ENCODE measurements at places on chromosomes 16 and 17.

GRCh38 chr17:71283486-71283885 lies 837.3 kb upstream of the SOX9 start:
- DNase-seq = no peak

GRCh38 chr17:27951872-27952271 lies 58.7 kb upstream of the LYRM9 start:
- no peak for DNase-seq

DNA sequence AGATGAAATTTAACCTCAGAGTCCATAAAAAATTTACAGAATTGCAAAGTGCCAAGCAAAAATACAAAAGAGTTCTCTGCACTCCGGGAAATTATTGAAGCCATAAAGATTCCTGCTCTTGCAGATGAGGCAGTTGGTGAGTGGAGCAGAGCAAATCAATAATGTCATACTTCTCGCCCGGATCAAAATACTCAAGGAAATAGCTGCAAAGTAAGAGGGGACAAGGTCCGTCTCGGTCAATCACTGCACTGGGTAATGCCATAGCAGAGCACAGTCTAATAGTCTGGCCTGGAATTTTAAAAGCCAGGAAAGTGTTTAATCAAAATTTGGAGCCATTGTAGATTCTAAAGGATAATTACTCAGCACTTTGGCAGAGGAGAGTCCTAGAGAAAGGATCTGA lies 58.9 kb downstream of the GP2 start:
- no peak for DNase-seq

DNA sequence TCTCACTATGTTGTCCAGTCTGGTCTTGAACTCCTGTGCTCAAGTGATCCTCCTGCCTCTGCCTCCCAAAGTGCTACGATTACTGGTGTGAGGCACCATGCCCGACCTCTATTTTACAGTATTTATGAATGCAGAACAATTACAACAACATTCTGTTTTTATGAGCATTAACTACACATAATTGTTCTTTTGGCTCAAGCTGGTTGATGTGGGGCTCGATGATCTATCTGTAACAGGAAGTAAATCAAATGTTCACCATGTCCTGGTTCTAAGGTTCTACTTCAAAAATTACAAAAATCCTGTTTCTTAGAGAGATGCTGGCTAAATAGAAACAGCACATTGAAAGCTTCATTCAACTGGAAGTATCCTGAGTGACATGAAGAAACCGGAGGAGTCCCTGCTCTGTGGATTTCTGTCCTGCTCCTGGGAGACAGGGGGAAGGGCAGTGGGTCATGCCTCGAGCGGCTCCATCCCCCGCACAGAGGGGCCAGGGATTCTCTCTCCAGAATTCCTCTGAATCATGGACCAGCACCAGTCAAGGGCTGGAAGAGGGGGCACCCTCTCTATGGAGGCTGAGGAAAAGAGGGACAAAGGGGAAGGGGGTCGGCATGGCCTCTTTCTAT lies 31.5 kb downstream of the FA2H start:
- DNase-seq = no peak

DNA sequence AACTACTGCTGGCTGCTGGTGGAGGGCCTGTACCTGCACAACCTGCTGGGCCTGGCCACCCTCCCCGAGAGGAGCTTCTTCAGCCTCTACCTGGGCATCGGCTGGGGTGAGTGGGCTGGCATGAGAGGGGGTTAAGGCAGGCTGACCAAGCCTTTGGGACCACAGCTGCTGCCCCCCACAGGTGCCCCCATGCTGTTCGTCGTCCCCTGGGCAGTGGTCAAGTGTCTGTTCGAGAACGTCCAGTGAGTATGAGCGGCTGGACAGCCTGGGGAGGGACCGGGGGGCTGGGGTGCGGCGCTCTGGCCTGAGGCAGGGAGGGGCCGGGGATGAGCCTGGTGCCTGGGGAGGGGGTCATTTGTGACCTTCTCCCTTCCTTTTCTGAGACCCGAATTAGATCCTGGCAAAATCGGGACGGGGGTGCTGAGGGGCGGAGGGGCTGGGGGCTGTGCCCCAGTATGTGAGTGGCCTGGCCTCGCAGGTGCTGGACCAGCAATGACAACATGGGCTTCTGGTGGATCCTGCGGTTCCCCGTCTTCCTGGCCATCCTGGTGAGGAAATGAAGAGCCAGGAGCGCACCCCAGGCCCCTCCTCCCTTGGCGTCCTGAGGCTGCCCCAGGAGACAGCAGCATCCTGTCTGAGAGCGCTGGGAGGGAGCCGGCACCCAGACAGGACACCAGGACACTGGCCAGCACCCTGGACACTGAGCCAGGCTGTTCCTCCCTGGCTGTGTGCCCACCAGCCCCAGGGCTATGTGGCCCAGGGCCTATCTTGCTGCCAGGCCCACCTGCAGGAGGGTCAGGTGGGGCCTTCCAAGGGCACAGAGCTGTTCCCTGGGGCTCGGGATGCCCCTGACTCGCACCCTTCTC lies 8.0 kb downstream of the GCGR start:
- DNase-seq = no peak

DNA sequence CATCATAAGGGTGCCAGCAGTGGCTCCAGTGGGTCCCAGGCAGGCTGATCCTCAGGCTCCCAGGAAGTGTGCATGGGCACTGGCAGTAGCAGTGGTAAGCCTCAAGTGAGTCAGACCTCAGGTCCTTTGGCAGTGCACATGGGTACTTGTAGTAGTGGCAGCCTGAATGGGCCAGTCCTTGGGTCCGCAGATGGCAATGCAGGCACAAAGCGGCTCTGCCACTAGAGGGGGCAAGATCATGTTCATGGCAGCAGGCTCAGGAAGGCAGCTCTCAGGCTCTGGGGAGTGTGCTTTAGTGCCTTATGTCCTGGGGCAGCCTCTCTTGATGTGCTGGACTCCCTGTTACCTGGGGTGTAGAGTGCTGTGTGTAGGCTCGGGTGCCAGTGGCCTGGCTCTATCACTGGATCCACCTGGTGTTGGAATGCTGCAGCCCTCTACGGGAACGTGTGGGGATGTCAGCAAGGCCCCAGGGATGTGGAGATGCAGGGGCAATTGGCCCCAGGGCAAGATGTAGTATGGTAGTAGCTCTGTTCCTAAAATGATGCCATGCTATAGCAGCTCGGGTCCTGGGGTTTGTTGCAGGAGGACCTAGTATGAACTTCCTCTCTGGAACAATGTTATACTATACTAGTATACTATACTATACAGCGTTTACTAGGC lies 11.0 kb downstream of the ACSM3 start:
- DNase-seq = peak; percentile 75

DNA sequence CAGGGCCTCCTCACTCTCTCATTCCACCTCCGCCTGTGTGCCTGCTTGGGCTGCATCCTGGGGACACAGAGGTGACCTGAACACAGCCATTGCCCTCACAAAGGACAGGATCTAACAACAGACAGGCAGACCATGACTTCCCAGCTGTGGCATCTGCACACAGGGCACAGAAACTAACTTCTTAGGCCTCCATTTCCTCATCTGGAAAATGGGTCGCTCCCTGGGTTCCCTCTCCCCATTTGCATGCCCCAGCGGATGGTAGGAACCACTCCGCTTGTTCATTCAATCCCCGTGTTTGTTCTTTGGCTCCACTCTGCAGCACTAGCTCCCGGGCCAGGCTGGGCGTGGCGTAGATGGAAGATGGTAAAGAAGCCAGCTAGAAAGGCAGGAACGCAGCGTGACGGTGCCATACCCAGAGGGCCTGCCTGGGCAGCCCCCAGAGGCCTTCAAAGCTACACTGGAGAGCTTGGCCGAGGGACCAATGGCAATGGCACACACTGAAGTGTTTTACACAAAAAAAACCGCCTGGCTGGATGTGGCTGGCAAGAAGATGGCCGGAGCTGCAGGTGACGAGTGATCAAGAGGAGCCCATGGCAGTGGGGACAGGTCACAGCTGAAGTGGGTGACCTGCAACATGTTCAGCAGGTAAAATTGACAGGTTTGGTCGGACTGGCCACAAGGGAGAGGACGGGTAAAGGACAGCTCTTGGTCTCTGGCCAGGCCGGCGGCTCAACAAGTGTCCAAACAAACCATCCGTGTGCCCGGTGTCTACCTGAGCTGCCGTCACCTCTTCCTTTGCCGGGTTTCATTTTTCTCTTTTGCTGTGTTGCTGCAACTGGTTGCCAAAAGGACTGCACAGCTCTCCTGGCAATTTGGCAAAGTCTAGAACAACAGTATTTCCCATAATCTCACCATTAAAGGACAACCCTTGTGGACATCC lies 66.9 kb downstream of the SOCS1 start:
- no peak for DNase-seq

GRCh38 chr17:82281502-82282238 lies 8.2 kb upstream of the CSNK1D start:
- DNase-seq = no peak

- no peak for DNase-seq
Observed at GRCh38 chr16:54595621-54596020, 309.0 kb upstream of the IRX3 start.

- DNase-seq = no peak
Observed at GRCh38 chr16:89584768-89585549, 9.4 kb downstream of the CPNE7 start.

DNA sequence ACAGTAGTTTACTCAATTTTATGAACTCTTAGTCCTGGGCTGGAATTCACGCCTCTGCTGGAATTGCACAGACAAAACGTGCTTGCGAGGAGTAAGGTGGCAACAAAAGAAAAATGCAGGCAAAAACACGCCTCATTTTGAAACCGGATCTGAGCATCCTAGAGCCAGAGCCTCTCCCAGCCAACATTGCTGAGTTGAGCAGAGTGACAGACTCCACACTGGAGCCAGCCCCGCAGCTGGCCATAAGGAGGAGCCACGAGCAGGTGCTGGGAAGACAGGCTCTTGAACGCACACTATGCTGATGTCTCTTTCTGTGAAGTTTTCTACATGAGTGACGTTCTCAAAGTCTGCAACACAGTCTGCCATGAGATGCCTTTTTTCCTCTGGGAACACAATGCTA lies 14.6 kb upstream of the HSBP1 start:
- DNase-seq = no peak

DNA sequence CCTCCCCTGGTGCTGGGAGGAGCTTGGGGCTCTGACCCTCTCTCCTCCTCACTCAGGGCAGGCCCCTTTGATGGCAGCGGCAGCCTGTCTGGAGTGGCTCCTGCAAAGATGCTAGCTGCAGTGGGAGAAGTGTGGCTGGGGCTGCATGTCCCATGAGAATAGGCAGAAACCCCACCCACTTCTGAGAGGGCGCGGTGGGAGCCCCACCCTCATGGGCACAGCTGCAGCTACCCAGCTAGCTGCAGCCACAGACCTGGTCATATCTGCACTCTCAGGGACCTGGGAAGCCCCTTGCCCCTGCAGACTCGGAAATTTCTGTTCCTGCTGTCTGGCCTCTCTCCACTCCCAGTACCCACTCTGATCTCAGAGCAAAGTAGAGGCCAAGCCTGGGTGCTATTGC lies 72.2 kb upstream of the BRD7 start:
- DNase-seq = no peak

GRCh38 chr16:78720416-78720815 lies 621.0 kb downstream of the WWOX start:
- DNase-seq = no peak

Measured in activated CD4-positive, alpha-beta T cell treated with anti-CD3 and anti-CD28 coated beads, Interleukin-2, amount 10 ng/mL, durations not matched to agents 7 days and 5 days (primary cell).